ENCODE measurements at places on chromosomes 7 and 10.

DNA sequence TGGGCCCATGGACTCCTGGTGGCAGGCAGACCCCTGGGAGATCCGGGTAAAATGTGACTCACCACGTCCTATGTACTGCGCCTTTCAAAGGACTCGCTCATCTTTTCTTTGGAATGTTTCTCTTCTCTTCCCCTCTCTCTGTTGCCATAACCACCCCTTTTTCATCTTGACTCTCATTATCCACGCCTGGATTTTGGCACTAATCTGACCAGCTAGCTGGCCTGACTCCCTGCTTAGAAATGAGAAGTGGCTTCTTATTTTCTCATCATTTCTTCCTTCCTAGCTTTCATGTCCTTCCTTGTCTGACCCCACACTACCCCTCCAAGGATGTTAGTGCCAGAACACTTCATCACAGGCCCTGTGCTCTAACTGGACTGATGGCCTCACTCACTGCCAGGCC is 98.0 kb upstream of the FAM171A1 start:
- DNase-seq = no peak

DNA sequence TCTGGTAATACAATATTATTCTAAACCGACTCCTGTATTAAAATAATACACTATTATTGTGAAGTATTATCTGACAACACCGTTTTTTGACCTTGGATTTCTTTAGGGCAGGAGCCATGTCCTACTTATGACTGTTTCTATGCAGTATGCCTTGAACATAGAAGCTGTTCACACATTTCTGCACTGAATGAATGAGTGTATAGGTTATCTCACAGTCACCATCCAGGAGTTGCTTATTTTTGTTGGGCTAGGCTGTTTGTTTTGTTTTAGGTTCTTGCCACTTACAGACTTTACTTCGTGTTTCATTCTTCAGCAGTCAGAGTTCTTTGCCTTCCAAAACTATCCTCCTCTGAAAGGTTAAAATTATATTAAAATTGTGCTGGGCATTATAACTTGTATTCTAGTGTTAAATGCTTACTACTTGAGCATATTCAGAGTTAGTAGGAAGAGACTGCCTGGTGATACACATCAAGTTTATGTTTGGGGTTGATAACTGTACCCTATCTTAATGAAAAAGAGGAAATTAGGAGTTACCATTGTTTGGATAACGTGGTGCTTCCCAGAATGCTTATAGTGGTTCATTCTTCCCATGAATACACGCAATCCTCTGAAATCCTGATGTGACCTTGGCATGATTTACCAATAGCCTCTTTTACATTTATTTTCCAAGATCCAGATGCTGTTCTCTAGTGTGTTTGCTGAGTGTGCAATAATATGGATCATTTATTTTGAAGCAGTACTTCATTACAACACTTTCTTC is 1.7 kb downstream of the RALA start:
- no peak for DNase-seq

- DNase-seq = no peak
Measured at GRCh38 chr7:44617225-44617890, 10.9 kb downstream of the OGDH start.

DNA sequence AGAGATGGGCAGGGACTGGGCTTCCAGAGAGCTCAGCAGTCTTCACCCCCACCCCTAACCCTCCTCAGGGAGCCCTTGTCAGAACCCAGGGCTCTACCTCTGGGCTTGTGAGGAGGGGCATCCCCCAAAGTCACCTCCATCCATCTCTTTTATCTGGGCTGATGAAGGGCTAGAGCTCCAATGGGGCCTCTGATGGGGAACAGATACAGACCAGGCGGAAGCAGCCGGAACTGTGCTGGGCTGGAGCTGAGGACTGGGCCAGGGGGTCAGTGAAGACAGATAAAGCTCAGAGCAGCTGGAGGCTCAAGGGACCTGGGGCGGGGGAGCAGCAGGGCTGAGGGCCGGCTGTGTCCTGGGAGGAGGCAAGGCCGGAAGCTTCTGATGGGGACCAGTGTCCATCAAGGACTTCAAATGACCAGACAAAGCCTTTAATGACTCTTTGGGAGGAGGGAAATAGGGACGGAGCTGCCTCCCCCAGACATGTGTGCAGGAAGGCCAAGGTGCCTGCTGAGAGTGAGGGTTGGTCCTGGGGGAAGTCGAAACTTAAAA is 10.2 kb downstream of the KAZALD1 start:
- DNase-seq = no peak

All from CD4-positive, CD25-positive, alpha-beta regulatory T cell (primary cell).